Stimulated activated CD8-positive, alpha-beta memory T cell treated with anti-CD3 and anti-CD28 coated beads, Interleukin-4, amount 100 ng/mL, for 1 hour (primary cell): ENCODE measurements at places on chromosomes 1 and 21.

DNA sequence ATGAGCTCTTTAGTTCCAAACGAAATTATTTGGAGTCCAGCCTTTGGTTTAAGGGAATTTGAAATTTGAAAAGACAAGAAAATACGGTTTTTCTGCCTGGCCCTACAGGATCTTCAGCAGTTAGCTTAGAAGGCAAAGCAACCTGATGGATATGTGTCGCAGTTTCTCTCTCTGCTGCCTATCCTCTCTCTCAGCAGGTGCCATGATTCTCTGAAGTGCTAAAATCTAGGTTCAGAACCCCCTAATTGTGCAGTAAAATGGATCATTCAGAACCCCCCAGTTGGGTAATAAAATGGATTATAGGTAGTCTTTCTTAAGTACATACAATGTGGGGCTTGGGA, 446 bp upstream of the DEPDC1 start:
- DNase-seq: no peak

DNA sequence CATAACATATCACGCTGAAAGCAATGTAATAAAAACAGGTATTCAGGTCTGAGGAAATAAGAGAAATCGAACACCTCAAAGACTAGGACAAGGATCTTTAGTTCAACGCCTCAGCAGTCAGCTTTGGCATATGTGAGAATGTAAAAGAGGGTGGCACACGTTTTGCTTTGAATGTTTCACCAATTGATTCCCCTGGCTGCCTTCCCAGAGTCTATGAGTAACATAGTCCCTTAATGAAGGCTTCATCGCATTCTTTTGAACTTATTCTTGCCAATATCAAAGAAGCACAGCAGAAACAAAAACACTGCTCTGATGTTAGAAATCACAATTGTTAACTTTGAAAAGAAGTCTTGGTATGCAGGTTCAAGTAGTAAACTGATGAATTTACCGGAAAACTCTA, 764.8 kb downstream of the ADGRL2 start:
- no peak for DNase-seq

- DNase-seq: no peak
These were observed at the start of gene DMBX1 for GRCh38 chr1:46489638-46490405. TSS of gene DMBX1 (plus strand) at chr1:46489836. CDS start at chr1:46507011, 17,175 bp downstream.

DNA sequence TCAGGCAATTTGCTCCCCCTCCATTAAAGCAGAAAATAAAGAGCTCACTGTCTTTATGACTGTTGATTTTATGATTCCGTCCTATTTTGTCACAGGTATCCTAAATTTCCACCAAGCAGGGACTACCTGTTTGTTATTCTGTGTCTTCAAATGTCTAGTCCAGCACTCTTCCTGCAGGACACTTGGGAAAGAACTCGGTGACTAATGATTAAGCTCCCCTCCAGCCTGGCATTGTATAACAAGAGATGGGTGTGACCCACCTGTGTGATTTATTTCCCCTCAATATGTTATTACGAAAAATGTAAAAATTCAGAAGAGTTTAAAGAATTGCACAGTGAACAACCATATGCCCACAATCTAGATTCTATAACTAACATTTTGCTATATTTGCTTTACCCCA, 42.9 kb upstream of the LRRN2 start:
- no peak for DNase-seq

DNA sequence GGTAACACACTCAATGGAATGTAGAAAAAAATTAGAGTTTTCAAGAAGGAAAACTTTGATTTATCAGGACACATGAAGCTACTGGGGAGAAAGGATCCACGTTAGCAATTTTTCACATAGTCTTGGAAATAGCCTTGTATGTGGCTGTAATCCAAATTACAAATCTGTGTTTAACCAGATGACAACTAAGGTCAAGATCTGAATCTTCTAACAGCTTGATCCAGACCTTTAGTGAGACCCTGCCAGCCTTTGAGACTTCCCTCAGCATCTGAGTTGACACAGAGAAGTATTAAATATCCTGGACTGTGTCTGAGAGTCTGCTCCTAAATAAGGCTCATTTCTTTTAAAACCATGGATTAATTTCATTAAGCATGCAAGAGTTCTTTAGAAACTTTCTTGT, 135.9 kb upstream of the KCNK2 start:
- no peak for DNase-seq

DNA sequence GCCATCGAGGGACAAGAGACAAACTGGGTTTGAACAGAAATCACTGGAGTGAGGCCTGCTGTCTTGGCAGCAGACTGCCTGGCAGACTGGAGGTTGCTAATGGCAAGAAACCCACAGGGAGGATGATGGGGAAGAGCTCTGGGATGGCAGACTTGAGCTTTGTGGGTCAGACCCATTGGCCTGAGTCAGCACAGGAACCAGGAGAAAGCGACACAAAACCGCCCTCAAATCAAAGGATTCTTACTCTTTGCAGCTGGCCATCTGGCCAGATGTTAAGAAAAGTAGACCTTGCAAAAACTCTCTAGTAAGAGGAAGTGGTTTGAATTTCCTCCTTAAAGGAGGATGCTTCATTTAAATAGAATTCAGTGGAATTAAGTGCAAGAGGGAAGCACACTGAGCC, 195.2 kb upstream of the JUN start:
- no peak for DNase-seq

DNA sequence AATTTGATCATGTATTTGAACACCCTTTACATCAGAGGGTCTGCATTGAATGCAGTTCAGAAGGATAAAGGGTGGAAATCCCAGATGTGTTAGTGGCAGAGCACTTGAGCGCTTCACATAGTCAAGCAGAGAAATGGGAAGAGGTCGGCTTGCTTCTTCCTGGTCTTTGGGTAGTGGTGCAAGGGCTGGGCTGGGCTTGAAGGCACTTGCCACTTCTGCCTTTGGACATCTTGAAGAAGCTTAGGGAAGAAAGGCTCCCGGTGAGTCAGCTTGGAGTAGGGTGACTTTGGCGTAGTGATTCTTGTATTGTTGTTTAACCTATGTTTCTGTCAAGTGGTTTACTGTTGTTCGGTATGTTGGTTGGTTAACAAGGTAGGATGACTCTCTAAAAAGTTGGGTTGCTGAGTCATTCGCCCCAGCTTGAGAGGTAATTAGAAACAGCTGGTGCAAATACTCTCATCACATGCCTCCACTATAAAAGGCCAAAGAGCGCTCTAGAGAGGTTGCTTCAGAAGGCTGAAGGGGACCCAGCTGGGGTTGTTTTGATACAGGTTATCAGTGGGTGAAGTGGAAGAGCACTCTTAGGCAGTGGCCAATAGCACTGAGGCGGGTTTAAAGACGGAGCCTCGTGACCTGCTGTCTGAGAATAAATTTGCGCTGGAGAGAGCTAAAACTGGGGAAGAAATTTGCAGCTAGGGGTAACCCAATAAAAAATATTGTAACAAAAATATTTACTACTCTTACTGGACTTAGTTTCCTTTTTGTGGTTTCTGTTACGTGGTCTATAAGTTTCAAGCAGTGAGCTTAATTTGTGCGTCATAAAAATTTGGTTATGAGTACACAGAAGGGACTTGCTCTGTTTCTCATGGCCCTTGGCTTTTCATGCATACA, 1.4 kb downstream of the BACH1 start:
- peak; percentile 5 for DNase-seq

DNA sequence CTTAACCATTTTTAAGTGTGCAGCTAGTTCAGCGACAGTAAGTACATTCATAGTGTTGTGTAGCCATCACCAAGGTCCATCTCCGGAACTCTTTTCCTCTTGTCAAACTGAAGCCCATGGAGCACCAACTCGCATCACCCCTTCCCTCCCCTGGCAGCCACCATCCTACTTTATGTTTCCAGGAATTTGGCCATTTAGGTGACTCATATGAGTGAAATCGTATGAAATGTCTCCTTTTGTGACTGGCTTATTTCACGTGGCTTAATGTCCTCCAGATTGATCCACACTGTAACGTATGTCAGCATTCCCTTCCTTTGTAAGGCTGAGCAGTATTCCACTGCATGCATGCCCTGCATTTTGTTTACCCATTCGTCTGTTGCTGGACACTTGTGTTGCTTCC, 2.5 kb downstream of the COL6A2 start:
- no peak for DNase-seq

GRCh38 chr1:7422081-7422480, 349.0 kb upstream of the VAMP3 start:
- DNase-seq: no peak

- DNase-seq: no peak
These were observed 37.3 kb downstream of the CHAF1B start for GRCh38 chr21:36422279-36423098.

GRCh38 chr1:100835866-100836842, 58.5 kb downstream of the EXTL2 start:
- no peak for DNase-seq
